Astrocyte (in vitro differentiated cells and primary cell): ENCODE measurements at places on chromosomes 7 and 10.

DNA sequence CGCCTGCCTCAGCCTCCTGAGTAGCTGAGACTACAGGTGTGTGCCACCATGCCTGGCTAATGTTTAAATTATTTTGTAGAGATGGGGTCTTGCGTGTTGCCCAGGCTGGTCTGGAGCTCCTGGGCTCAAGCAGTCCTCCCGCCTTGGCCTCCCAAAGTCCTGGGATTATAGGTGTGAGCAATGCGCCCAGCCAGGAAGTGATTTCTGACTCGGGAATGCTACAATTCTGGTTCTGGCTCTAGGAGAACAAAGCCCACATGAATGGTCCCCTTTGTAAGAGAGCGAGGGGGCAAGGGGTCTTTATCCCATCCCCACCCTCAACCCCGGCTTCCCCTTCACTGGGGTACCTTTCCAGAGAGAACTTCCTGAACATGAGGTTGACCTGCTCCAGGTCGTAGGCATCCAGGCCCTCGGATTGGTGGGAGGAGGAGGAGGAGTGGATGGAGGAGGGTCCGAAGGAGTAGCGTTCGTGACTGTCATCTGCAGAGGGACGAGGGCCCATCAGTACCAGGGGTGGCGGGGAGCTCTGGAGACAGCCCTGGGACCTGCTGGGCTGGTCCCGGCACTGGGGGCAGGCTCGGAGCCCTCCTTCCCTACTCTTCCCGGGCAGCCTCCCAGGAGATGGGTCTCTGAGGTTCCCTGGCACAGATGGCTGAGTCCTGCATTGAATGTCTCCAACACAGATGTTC is 79.9 kb upstream of the GNA12 start:
- DNase-seq: no peak

DNA sequence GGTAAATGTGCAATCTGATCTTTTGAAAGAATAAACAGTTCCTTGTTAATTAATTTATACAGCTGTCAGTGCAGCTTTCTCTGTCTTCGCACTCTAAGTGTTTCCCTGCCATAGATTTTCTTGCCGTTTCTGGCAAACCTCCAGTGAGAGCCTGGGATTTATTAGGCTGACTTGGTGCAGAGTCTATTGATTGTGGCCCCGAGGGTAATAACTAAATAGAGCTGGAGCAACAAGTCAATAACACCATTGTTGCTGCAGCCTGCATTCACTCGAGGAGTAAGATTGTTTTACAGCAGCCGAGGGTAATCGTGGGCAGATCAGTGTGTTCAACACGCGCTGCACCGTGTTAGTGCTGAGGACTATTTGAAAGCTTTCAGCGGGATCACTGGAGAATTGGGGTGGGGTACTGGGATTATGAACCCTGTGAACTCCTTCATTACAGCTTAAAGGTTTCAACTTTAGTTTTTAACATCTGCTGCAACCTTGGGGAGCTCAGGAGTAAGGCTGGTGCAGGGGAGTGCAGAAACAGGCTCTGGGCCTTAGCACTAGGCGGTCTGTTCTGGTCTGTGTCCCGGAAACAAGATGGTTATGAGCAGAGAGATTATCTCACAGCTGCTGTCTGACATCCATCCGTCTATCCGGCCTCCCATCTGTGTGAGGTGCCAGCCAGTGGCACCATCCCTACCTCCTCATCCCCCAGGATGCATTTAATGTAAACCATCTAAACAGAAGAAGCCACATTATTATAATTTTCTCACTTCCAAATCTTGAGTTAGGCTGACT is 174.0 kb upstream of the TCF7L2 start:
- DNase-seq: no peak

DNA sequence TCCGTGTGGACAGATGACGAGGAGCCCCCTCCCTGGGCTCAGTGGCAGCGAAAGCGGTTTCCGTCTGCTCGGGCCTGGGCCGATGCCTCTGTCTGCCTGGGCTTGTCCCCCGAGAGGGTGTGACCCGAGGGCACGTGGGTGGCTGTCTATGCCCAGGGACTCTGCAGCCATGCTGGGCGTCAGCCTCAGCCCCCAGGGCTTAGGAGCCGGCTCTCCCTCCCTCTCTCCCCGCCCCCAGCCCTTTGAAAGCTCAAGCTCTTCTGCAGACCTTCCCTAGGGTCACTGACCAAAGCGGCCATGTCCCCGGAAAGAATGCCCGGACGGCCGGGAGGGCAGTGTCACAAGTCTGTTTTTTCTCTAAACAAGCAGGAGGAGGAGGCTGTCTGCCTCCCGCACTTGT is 7.1 kb downstream of the MICALL2 start:
- DNase-seq: no peak

DNA sequence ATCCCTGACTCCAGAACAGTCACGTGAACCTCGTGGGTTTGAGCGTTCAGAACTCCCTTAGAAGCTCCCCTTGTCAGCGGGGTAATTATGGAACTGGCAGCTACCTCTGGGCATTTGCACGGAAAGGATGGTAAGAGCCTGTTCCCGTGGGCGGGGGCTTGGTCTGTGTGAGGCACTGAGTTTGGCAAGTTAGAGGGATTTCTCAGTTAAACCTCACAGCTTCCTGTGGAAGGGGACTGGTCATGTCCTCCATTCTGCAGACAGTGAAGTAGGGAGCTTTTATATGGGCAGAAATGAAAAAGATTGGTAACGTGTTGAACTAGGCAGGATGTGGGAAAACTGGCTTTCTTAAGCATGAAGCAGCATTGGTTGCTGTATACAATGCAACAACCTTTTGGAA is 16.0 kb downstream of the PALD1 start:
- DNase-seq: no peak

DNA sequence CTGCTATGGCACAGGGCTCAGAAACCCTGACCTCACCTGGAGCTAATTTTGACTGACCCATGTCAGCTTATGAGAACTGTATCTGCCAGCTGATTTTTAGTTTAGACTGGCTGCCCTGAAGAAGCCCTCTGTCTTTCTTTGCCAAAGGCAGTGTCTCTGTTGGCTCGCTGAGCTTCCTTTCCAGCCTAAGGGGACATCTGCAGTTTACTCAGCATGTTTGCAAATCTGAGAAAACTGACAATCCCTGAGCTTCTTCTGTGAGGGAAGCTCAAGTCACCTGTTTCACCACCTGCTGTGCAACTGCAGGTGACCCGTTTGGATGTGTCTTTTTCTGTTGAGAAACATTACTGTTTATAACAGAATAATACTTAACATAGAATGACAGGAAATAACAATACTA is 46.0 kb downstream of the PRKAR2B start:
- no peak for DNase-seq

DNA sequence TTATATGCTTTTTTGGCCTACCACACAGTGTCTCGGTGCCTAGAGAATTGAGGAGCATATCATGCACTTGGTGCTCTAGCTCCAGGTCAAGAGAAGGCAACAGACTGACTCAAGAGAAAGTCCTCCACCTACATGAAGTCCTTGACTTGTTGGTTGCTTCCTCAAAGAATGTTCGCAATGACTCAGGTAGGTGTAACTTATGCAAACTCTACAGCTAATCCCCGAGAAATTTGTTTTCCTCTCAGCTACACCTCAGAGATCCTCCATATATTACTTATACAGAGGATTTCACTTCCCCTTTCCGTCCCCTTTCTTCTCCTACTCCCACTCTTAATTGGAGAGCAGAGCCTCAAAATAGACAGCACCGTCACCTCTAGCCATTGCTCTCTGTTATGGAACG is 1013.1 kb downstream of the KCNMA1 start:
- DNase-seq: no peak

DNA sequence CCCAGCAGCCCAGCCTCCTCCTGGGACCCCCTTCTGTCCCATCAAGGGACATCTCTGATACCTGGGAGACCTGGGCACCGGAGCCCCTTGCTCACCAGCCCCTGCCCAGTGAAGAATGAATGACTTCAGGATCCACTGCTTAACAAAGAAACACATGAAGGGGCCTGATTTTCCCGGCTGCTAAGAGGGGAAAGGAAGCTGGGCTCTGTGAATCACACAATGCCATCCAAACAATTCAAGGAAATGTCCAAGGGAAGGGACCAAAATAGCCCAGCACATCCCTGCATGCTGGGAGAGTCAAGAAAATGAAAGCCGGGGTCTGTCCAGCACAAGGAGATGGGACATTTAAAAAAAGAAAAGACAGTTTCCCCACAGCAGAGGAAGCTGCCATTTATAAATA is 128.7 kb upstream of the JCAD start:
- DNase-seq: no peak

GRCh38 chr10:45418417-45418848 is 44.4 kb downstream of the ALOX5 start:
- no peak for DNase-seq

GRCh38 chr7:22594020-22594419 is 94.0 kb upstream of the STEAP1B start:
- no peak for DNase-seq

GRCh38 chr10:4939224-4940072 is 23.8 kb upstream of the AKR1C1 start:
- DNase-seq: no peak

- peak; percentile 47 for DNase-seq
Observed at GRCh38 chr10:21953585-21954057, 49.9 kb downstream of the DNAJC1 start.

GRCh38 chr7:14480281-14480680 is 422.3 kb downstream of the DGKB start:
- no peak for DNase-seq

GRCh38 chr7:47198159-47198558 is 383.8 kb downstream of the TNS3 start:
- DNase-seq: no peak

DNA sequence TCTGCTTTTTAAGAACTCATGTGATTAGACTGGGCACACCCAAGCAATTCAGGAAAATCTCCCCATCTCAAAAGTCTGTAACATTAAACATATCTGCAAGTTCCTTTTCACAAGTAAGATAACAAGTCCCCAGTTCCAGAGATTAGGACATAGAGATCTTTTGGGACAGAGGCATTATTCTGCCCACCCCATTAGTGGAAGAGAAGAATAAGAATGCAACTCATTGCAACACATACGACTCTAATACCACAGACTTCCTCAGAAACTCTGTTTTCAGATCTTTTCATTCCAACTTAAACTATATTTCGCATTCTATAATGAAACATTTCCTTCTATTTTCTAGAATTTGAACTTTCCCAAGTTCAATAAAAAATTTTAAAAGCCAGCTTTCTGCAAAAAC is 137.7 kb downstream of the SEMA3C start:
- no peak for DNase-seq

- no peak for DNase-seq
Observed at GRCh38 chr10:34475786-34476185, 339.3 kb downstream of the PARD3 start.

- no peak for DNase-seq
Observed at GRCh38 chr10:92834331-92834730, 14.0 kb upstream of the EXOC6 start.

- DNase-seq: peak; percentile 88
Observed at GRCh38 chr10:79176052-79176501, 107.3 kb downstream of the ZMIZ1 start.

DNA sequence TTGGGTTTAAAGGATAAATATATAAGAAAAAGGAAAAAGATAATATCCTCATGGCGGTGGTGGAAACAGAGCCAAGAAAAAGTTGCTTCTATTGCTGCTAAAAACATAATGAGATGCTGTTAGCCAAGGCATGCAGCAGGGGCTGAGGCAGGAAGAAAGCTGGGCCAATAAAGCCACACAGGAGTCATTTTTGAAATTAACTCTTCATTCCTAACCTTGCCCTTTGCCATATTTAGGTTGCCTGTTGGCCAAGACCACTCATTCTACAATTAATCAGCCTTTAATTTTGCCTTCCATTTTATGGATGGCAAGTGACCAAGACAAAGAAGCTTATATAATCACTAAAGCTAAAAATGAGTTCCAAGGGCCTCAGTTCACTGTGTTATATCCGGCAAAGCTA is 58.2 kb downstream of the ARMH3 start:
- peak; percentile 54 for DNase-seq

DNA sequence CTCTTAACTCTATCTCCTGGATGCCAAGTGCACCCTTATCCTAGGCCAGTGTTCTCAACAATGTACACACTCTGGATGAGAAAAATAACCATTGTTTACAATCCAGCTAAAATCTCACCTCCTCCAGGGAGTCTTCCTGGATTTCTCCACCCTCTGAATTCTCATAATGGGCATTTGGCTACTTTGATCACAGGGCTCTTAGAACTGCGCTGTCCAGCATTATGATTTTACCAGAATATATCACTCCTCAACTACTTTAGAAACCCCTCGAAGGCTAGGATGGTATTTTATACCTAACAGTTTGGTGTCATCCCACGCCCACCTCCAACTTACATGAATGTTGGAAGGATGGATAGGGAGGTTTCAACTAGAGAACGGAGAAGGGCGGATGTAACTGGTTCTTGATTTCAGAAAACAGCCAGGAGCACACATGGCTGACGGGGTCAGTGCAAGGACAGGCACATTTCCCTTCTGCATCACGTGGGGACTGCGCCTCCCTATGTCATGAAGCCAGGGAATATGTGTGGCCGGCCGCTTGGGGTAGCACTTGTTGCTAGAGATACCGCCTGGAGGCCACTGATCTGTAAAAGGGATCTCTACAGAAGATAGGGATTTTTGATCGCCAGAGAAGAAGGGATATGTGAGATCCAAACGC is 1.2 kb upstream of the ATP6V0E2 start:
- DNase-seq: peak; percentile 73

DNA sequence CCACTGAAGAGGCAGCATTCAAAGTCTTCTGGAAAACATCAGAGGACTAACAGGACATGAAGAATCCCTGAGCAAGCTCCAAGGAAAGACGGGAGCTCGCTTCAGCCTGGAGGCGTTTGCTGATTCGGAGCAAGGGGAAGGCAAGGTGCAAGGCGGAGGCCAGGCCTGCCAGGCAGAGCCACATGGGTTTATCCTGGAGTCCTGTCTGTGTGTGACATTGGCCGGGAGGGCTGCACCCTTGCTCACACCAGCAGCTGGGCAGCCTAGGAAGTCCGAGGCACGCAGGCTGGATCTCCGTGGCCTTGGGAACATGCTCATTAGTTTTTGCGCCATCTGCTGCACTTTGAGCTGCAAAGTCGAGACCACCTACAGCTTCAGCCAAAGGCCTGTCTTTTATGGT is 22.3 kb upstream of the LARP4B start:
- no peak for DNase-seq

- DNase-seq: no peak
Observed at GRCh38 chr10:63801166-63801565, 280.0 kb downstream of the REEP3 start.
